Ascending aorta (tissue), 2 donors: ENCODE measurements at places on chromosomes 4 and X. TPM values are rescaled to one million over a fixed set of nuclear protein-coding genes. Genes with fewer than 3 reads are reported as not detected.

- no peaks in the 10 kb centered on the region for H3K36me3 ChIP-seq
- no peaks in the 10 kb centered on the region for H3K4me1 ChIP-seq
- no peak overlapping the region for H3K4me3 ChIP-seq
- no peak overlapping the region for H3K27ac ChIP-seq
These were observed 18.2 kb upstream of the TNIP3 start for GRCh38 chr4:121182296-121182695.

GRCh38 chrX:124940531-124940930 lies 379.1 kb upstream of the TEX13C start:
- no peak for DNase-seq
- no peaks in the 10 kb centered on the region for H3K36me3 ChIP-seq
- no peak overlapping the region for H3K4me3 ChIP-seq
- no peak overlapping the region for H3K27ac ChIP-seq
- no peaks in the 10 kb centered on the region for H3K27me3 ChIP-seq

GRCh38 chr4:187608001-187608421 lies 387.6 kb upstream of the ZFP42 start:
- H3K4me3 ChIP-seq, result no peak overlapping the region
- no peak overlapping the region for H3K27ac ChIP-seq
- no peak for DNase-seq
- no peaks in the 10 kb centered on the region for H3K4me1 ChIP-seq

GRCh38 chrX:70446380-70447350 lies 2.0 kb downstream of the DLG3 start:
- no peaks in the 10 kb centered on the region for H3K27me3 ChIP-seq
- DNase-seq, result no peak
- no peak overlapping the region for H3K27ac ChIP-seq
- H3K4me3 ChIP-seq, result no peak overlapping the region
- peaks cover 4% of the 10 kb centered on the region for H3K4me1 ChIP-seq

STAG2 gene
- total RNA-seq, result 22.7 TPM

TBC1D8B gene
- 7.1 TPM for total RNA-seq
